Activated CD4-positive, alpha-beta memory T cell treated with anti-CD3 and anti-CD28 coated beads for 36 hours (primary cell): ENCODE measurements at places on chromosomes 3 and 15. TPM values are rescaled to one million over a fixed set of nuclear protein-coding genes. Genes with fewer than 3 reads are reported as not detected.

DNA sequence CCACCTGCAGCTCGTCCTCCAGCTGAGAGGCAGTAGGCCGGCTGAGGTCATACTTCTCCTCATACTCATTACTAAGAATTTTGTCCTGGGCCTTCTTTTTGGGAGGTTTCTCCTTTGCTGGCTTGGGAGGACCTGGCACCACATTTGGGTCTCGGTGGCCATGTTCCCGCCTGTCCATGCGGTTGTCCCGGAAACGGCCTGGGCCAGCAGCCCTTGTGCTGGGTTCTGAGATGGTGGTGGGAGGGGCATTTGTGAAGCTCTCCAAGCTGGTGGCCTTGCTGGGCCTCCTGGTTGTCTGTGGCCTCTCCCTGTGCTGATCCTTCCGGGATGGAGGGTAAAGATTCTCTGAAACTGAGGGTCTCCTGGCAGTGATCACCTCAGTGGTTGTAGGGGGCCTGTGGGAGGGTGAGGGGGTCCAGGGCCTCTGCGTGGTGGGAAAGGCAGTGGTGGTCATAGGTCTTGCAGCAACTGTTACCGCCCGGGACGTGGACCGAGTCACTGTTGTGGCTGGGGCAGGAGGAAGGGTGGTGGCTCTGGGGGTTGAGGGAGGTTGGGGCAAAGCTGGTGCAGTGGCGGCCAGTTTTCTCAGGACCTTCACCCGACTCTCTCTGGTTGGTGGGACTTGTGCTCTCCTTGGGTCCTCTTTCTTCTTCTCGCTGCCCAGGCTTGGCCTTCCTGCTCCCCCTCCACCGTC lies 2.5 kb downstream of the CCDC80 start:
- no peak overlapping the region for H3K27ac ChIP-seq
- H3K27me3 ChIP-seq = peaks cover 2% of the 10 kb centered on the region
- no peaks in the 10 kb centered on the region for H3K36me3 ChIP-seq

DNA sequence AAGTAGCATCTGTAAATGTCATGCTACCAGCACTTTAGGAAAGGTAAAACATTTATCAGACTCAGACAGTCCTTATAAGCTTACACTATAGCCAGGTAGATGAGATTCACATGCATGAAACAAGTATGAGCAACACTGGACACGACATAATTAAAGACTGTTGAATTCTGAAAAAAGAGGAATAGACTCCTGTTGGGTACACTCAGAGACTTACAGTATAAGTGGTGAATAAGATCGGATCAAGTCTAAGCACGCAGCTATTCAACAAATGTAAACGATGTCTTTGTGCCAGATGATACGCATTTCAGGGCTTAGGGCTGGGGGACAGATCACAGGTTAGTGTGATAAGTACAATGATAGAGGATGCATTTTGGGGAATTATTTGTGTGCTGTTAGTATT lies 43.2 kb upstream of the SPPL2A start:
- H3K27me3 ChIP-seq = no peaks in the 10 kb centered on the region
- no peaks in the 10 kb centered on the region for H3K36me3 ChIP-seq
- H3K4me1 ChIP-seq = no peaks in the 10 kb centered on the region
- H3K4me3 ChIP-seq = no peak overlapping the region

DNA sequence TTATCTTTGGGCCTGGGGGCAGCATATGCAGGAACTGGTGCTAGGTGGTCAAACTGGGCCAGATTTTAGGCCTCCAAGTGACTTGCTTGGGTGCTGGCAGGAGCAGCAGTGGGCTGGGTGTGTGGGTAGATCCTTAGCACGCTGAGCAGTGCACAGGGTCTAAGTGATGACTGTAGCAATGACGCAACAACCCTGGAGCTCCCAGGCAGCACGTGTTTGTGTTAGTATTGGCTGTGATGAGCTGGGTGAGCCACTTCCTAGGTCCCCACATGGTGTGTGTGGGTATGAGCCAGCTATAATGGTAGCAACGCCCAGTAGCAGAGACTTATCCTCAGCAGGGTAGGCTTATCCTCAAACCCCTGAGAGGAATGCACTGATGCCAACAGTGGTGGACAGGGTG lies 570.6 kb upstream of the ROBO1 start:
- H3K4me1 ChIP-seq = no peaks in the 10 kb centered on the region
- H3K4me3 ChIP-seq = no peak overlapping the region
- H3K36me3 ChIP-seq = no peaks in the 10 kb centered on the region
- no peak overlapping the region for H3K27ac ChIP-seq

GRCh38 chr3:50245251-50245745 lies 9.3 kb downstream of the GNAI2 start:
- H3K36me3 ChIP-seq = peaks cover 14% of the 10 kb centered on the region
- peak overlapping the region; percentile 96 for H3K27ac ChIP-seq
- no peak for DNase-seq
- peaks cover 81% of the 10 kb centered on the region for H3K4me1 ChIP-seq

DNA sequence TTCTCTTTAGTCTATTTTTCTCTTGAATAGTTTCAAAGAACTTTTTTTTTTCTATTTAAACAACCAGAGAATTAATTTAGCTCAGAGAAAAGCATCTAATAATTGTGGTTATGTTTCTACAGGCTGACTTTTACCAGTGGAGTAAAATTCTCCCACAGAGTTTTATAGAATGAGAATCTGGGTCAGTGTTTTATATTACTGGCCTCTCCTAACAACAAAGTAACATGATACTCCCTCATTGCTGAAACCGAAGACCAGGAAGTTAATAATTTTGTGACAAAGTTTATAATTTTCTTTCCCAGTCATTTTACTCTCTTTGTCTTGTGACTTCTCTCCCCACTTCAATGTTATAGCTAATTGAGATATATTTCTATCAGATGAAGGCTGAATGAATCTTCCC lies 946.9 kb downstream of the EPHA3 start:
- H3K4me1 ChIP-seq = no peaks in the 10 kb centered on the region
- no peak for DNase-seq
- H3K36me3 ChIP-seq = no peaks in the 10 kb centered on the region
- no peak overlapping the region for H3K4me3 ChIP-seq
- no peak overlapping the region for H3K27ac ChIP-seq
- no peaks in the 10 kb centered on the region for H3K27me3 ChIP-seq

DNA sequence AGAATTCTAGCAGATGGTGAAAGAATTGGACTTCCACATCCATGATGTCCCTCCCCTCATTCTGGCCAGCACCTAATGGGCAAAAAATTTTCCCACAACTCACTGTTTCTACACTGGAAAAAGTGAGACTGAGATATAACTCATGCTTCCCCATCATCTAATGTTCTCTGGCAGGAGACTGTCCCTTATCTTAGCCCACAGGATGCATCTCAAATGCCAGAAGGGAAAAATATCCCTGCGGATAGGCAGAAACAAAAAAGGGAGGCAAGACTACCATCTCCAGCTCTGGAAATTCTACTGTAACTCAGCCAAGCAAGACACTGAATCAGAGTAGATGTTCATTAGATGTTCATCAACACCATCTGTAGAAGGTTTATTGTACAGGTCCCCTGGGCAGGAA lies 58.6 kb downstream of the DLG1 start:
- no peak for DNase-seq
- peaks cover 32% of the 10 kb centered on the region for H3K4me1 ChIP-seq
- peaks cover 44% of the 10 kb centered on the region for H3K36me3 ChIP-seq
- no peak overlapping the region for H3K27ac ChIP-seq
- H3K4me3 ChIP-seq = no peak overlapping the region

GRCh38 chr15:87268675-87269074 lies 987.9 kb downstream of the NTRK3 start:
- H3K36me3 ChIP-seq = no peaks in the 10 kb centered on the region
- H3K27ac ChIP-seq = no peak overlapping the region
- H3K27me3 ChIP-seq = no peaks in the 10 kb centered on the region
- H3K4me1 ChIP-seq = no peaks in the 10 kb centered on the region
- DNase-seq = no peak

- no peak overlapping the region for H3K4me3 ChIP-seq
- H3K4me1 ChIP-seq = no peaks in the 10 kb centered on the region
- peaks cover 3% of the 10 kb centered on the region for H3K27me3 ChIP-seq
- no peak overlapping the region for H3K27ac ChIP-seq
These were observed 32.5 kb downstream of the IGSF10 start for GRCh38 chr3:151428386-151428785.

Gene EEF1AKMT4
- 3.5 TPM for total RNA-seq

Gene DPPA2
- not detected for total RNA-seq

DNA sequence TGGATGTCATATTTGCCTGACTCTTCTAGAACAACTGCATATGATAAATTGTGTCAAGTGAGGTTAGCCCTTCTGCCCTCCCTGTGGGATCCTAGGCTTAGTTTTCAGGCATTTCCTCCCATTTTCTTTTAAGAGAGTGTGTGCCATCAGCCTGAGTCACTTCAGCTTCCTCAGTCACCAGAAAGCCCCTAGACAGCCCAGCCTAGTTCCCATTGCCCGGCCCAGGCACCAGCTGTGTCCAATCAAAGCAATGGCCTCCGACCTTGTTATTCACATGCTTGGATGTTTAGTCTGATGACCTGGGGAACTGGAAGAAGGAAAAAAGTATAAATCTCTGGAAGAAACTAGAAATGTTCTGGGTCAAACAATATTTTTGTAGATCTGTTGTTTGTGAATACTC lies 221.9 kb upstream of the LRIG1 start:
- H3K4me1 ChIP-seq = no peaks in the 10 kb centered on the region
- H3K4me3 ChIP-seq = no peak overlapping the region
- H3K27me3 ChIP-seq = peaks cover 4% of the 10 kb centered on the region
- H3K27ac ChIP-seq = no peak overlapping the region
- H3K36me3 ChIP-seq = no peaks in the 10 kb centered on the region

Gene ERICH6
- total RNA-seq = not detected

Gene RASGRF1
- total RNA-seq = 0.02 TPM

Gene CAMP
- not detected for total RNA-seq

DNA sequence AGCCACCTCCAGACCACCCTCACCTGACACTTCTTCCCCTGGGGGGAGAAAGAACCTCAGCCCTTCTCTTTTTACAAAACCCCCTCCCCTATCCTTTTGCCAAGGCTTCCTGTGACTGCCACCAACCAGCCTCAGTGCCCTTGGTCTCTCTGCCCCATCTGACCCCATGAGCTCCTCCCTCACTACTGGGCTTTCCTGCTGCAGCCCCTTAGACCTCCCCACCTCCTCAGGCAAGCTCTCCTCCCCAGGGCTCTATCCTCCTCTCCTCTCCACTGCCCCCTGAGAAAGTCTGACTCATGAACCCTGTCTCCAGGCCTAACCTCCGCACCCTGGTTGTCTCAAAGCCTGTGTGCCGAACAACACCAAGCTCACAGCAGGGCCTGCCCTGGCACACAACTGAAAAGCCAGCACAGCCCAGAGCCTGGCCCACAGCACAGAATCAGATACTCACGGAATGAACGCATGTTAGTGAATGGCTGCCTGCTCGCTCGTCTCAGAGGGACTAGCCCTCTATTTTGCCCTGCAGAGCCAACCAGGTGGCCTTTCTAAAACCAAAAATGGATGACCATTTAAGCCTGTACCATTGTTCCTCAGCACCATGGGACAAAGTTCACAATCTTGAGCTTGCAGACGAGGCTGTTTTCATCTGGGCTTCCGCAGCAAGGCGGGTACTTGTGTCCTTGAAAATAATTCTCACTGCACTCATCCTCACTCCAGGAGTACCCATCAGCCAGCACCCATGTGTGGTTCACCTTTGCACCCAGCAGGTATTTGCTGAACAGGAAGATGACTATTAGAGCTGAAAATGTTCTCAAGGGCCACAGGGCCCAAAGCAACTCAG lies 1.7 kb downstream of the CHDH start:
- peaks cover 36% of the 10 kb centered on the region for H3K27me3 ChIP-seq
- H3K36me3 ChIP-seq = no peaks in the 10 kb centered on the region
- no peak overlapping the region for H3K4me3 ChIP-seq
- no peak overlapping the region for H3K27ac ChIP-seq
- no peak for DNase-seq

Gene CYP8B1
- not detected for total RNA-seq

Gene EPHB3
- total RNA-seq = 0.07 TPM

DNA sequence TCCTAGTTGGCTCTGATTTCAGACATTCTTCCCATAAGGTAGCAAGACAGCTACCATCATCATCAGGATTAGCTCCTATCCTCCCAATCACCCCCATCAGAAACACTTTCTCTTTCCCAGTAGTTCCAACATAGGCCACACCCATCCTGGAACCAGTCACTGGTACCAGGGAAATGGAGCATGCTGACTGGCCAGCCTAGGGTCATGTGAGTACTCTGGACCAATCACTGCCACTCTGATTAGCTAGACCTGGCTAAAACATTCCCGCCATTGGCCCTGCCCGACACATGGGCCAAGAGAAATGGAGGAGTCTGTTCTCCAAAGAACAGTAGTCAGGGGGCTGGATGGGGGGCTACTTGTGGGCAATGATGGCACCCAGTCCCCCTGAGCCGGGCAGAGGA lies 12.4 kb downstream of the EFCC1 start:
- peaks cover 34% of the 10 kb centered on the region for H3K4me1 ChIP-seq
- DNase-seq = no peak
- H3K36me3 ChIP-seq = no peaks in the 10 kb centered on the region
- H3K27ac ChIP-seq = no peak overlapping the region

- DNase-seq = peak; percentile 60
- H3K27me3 ChIP-seq = peaks cover 16% of the 10 kb centered on the region
- no peak overlapping the region for H3K27ac ChIP-seq
These were observed 64.0 kb upstream of the CPOX start for GRCh38 chr3:98657457-98657856.
